ENCODE measurements at places on chromosomes 2 and 18.

DNA sequence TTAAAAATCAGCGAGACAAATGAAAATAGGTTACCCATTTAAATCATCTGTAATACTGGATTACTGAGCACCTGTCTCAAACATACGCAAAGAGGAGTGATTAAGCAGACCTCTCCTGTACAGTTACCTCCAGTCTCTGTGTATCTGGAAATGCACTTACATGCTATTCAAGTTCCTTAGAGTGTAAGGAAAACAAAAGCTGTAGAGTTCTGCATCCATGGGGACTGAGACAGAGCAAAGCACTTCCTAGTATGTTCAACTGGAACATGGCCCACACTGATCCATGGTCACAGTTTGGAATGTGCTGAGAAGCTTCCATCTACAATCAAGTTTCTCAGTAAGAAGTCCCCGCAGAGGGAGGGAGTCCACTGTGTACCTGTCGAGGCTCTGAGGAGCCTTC lies 63.9 kb downstream of the PPP4R1 start:
- no peak for DNase-seq

- no peak for DNase-seq
Measured at GRCh38 chr2:11683476-11683875, 13.5 kb upstream of the NTSR2 start.

DNA sequence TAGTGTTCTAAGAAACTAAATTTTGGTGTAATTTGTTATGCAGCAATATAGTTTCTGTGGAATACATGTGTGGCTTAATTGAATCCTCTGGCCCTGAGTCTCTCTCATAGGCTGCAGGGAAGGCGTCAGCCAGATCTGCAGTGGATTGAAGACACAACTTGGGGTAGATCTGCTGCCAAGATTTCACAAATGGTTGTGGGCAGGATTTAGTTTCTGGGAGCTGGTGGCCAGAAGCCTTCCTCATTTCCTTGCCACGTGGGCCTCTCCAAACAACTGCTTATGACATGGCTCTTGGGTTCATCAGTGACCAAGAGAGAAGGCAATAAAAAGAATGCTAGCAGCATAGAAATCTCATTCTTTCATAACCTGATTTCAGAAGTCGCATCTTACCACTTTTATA lies 28.2 kb downstream of the CCDC102B start:
- DNase-seq: no peak

DNA sequence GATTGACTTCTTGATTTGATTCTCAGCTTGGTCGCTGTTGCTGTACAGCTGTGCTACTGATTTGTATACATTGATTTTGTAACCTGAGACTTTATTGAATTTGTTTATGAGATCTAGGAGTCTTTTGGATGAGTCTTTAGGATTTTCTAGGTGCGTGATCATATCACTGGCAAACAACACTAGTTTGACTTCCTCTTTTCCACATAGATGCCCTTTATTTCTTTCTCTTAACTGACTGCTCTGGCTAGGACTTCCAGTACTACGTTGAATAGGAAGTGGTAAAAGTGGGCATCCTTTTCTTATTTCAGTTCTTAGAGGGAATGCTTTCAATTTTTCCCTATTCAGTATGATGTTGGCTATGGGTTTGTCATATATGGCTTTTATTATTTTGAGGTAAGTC lies 101.3 kb downstream of the OSBPL1A start:
- DNase-seq: no peak

GRCh38 chr2:11326677-11327211 lies 17.7 kb downstream of the ROCK2 start:
- no peak for DNase-seq

GRCh38 chr2:111069722-111070121 lies 51.0 kb upstream of the BCL2L11 start:
- no peak for DNase-seq

DNA sequence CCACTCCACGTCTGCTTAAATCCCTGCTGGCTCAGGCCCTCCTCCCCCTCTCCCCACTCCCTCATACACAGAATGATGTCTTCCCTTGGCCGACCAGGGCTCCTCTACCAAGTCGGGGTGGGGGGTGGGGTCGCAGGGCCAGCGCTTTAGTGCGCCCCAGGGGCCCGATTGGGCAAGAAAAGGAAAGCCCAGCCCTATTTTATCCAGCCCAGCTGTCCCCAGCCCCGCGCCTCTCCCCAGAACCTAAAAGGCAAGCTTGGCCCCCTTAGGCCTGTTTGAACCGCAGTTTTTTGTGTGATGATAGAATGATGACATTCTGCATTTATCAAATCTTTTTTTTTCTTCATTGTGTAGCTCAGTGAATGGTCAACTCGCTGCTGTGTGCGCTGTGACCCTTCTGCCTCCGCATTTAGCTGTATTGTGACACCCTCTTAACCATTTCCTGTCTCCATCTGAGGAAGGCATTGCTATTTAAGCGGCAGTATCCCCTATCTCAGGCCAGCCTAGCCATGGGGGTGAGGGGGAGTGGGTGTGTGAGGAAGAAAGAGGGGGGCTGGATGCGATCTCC lies 231.4 kb downstream of the HAUS1 start:
- DNase-seq: no peak

GRCh38 chr2:121136323-121136722 lies 148.7 kb downstream of the TFCP2L1 start:
- DNase-seq: no peak

DNA sequence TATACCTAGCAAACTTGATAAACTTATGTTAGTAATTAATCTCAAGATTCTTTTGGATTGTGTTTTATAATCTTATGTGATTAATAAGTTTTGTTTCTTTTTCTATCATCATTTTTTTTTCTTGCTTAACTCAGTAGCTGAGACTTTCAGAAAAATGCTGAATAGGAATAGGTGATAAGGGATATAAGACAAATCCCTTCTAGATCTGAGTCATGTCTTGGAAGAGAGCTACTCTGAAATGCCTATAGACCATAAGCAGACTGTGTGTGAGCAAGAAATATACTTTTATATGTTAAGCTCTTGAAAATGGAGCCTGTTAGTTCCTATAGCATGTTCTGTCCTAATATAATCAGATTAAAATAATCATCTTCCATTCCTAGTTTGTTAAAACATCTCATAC lies 29.6 kb downstream of the CYBRD1 start:
- no peak for DNase-seq

DNA sequence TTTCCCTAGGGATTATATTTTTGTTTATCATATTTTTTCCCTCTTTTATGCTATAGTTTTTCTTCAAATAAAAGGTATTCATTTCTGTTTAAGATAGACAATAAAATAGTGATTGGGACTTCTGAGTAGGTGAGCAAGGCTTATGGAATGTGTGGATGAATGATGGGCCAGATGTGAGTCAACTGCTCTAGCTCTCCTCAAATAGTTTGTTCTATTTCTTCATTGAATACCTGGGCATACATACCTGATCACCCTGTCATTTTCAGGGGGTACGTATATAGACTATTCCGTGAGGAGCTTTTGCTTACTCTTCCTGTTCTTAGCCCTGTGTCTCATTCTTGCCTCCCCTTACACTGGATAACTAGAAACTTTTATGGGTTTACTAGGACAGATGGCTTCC lies 41.9 kb downstream of the BABAM2 start:
- no peak for DNase-seq

- peak; percentile 94 for DNase-seq
Measured at GRCh38 chr2:230847883-230848388, 16.8 kb upstream of the ITM2C start.

- no peak for DNase-seq
Measured at GRCh38 chr18:7177116-7177744, 53.7 kb upstream of the LRRC30 start.

DNA sequence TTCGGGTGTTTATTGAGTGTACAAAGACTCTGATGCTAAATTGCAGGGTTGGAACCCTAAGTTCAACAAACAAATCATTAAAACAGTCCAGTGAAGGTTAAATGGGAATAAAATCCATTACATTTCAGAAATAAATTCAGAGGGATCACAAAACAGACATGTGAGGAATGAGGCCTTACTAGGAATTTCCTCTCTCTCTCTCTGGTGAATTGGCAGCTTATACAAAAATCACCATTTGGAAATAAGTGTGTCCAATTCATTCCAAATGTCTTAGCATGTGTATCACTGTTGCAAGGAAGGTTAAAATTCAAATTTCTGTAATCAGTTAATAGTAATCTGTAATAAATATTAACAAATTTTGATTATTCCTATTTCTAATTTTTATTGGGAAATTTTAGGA lies 228.6 kb upstream of the PXDN start:
- no peak for DNase-seq

- no peak for DNase-seq
Measured at GRCh38 chr2:105909215-105909614, 164.5 kb downstream of the NCK2 start.

DNA sequence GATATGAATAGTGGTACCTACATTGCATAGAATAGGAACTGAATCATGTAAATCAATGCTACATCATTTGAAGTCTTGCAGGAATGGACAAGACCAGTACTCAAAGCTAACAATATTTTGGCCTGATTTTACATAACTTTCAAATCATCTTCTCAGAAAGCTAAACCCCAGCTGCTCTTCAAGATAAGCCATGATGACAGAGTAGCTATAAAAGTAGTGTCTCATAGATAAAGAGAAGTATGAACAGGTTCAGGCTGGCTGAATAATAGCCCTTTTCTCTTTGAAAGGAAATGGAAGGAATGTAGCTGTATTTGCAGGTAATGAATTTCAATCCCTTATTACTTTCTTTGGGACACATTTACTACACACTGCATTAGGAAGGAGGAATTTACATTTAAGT lies 28.2 kb downstream of the TSPYL6 start:
- DNase-seq: no peak

- DNase-seq: no peak
Measured at GRCh38 chr2:191941376-191941929, 94.6 kb upstream of the CAVIN2 start.

GRCh38 chr18:12106471-12106870 lies 12.8 kb downstream of the ANKRD62 start:
- no peak for DNase-seq

Measured in stimulated activated CD4-positive, alpha-beta T cell treated with anti-CD3 and anti-CD28 coated beads, Interleukin-1b, Interleukin-23, amount 100 ng/mL, for 24 hours (primary cell).